AG04450 (cell line): ENCODE measurements at places on chromosomes 7 and 10. TPM values are rescaled to one million over a fixed set of nuclear protein-coding genes. Genes with fewer than 3 reads are reported as not detected.
A peak's percentile ranks its signal among the peaks of the same experiment; 100 is the strongest.

The CYP51A1 gene
- 9.1 and 12.3 TPM in 2 replicates for polyA plus RNA-seq

The EPDR1 gene
- 0.20 TPM in 1 of 2 replicates, not detected in the other for polyA plus RNA-seq

The C10orf53 gene
- polyA plus RNA-seq, result not detected in 2 replicates

The HOXA7 gene
- 5.1 and 5.3 TPM in 2 replicates for polyA plus RNA-seq

The INHBA gene
- 28.1 and 28.5 TPM in 2 replicates for polyA plus RNA-seq

The VSTM2A gene
- polyA plus RNA-seq, result not detected in 2 replicates

DNA sequence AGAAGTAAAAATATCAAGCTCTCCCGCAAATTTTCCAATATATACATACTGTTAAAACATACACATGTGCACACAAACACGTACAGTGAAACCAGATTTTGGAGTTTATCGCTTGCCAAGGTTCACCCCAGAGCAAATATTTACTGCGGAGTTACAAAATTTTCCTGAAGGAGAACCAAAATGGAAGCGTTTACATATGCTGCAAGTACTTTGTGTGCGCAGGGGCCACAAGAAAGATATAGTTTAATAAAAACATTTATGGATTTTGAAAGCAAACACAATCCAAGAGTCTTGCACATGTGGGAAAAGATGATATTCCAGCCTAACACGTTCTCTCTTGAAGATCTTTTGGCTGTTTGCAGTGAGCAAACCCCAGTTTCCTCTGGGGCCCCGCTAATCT lies 301.3 kb upstream of the NFE2L3 start:
- DNase-seq, result no peak

- DNase-seq, result no peak
These were observed 228.4 kb downstream of the FANK1 start for GRCh38 chr10:126124668-126125349.

DNA sequence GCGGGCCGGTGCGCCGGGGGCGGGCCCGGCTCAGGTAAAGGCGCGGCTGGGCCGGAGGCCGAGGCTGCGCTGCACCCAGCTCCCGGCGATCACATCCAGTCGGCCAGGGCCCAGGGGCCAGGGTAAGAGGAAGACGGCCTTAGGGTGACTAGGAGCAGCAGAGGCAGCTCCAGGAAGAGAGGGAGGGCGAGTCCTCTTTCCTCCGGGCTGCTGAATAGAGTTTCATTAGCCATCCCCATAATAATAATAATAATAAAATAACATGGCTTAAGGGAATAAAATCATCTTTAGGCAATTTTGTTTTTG lies 44.8 kb upstream of the CDK1 start:
- DNase-seq, result no peak

- peak; percentile 75 for DNase-seq
These were observed 23.2 kb downstream of the POR start for GRCh38 chr7:75937958-75938786.

- DNase-seq, result no peak
These were observed 271.3 kb upstream of the CNTNAP2 start for GRCh38 chr7:145845345-145845744.

DNA sequence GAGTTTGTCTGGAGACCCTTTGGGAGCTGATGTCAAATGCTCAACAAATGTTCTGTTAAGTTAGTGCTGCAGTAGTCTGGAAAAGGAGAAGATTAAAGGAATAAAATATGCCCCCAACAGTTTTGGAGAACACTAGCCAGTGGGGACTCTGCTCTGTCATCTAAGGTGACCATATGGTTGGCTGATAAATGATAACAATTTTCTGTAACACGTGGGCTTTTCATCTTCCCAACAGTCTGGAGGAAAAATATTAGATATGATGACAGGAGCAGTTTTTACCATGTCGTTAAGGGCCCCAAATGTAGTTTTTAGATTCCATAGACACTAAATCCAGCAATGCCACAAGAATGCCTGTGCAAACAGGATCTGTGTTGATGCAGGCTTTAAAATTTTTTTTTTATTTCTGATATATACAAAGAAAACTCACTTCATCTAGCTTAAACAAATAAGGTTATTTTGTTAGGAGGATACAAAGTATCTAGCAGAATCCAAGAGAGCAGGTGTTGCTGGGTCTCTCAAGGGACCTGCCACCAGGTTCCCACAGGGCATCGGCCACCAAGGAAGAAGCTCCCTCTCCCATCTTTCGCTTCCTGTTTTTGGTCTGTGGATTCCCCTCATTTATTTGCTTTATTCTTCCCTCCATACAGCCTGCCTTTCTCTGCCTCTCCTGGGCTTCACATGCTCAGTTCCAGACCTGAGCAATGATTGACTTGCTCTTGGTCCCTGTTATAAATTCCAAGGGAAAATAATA lies 6.2 kb upstream of the CFAP58 start:
- DNase-seq, result no peak

GRCh38 chr10:12699781-12700556 lies 301.5 kb downstream of the CCDC3 start:
- no peak for DNase-seq

GRCh38 chr10:10475812-10476211 lies 541.9 kb upstream of the CELF2 start:
- no peak for DNase-seq

DNA sequence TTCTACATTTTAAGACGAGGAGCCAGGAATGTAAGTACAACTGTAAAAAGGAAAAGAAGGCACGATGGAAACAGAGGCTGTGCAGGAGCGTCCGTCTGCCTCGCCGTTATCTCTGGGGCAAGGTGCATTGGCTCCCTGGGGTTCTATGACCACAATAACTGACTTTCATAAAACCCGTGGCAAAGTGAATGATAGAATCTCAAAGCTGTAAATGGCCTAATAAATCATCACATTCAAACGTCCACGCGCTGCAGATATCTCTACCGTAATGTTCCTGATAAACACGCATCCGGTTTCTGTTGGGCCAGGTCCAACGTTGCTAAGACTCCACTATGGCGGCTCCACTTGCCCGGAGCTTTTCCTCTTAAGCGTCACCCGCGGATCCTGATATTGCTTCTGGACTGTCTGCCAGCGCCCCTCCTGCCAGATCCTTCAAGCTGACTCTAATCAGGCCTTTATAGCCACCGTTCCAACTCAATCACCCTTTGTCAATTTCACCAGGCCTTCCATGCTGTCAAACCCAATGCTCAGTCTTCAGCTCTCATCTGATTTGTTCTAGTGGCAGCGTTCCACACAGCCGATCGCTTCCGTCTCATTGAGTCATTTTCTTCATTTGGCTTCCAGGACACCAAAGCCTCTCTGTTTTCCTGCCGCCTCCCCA lies 265.6 kb upstream of the FOXK1 start:
- DNase-seq, result no peak

DNA sequence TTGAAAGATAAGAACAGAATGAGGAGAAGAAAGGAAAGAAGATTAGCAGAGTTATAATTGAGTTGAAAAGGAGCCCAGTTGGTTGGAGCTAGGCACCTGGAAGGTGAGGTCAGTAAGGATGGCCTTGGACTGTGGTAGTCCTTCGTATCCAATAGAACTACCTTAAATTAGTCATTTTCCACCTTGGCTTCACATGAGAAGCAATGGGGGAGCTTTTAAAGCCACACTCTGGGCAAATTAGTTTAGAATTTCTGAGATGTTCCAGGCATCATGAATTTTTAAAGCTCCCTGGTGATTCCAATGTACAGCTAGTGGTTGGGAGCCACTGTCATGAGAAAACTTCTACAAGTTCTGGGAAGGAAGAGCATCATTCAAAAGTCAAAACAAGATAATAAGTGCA lies 27.3 kb upstream of the CYP3A5 start:
- DNase-seq, result no peak

DNA sequence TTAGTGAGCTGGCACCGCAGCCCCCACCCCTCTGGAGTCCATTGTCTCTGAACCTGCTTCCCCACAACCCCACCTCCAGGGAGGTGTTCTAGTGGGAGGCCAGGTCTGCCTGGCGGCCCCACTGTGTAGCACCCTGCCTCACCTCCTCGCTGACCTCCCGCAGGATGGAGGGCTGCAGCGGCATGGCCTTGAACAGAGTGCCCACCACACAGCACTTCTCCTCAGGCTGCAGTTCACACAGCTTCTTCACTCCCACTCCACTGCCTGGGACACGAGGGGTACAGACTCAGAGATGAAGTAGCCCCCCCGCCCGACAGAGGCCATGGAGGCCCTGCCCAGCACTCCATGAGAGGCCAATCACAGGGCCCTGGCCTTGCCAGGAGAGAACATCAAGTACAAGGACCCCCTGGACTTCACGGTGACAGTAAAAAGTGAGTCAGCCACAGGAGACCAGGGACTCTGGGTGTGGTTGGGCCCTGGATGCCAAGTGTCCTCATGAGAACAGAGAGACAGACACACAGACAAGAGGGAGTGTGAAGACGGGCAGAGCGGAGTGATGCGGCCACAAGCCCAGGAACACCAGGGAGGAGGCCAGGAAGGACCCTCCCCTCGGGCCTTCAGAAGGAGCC lies 5.4 kb downstream of the POLD2 start:
- no peak for DNase-seq

DNA sequence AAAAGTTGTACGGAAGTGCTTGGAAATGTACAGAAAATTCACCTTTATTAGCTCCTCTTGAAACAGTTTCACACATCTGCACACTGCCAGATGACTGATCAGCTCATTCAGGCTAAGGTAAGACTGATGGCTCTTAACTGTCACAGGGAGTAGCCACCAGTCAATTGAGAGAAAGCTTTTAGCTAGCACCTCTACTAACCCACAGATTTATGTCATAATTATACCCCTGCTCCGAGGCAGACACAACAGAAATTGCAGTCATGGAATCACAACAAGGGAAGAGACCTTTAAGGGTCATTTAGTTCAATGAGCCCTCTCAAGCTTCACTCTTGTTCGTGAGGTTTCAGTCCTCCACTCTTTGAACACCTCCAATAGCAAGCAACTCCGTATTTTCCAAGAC lies 235.4 kb downstream of the TRIL start:
- no peak for DNase-seq

- no peak for DNase-seq
These were observed 41.8 kb upstream of the FAM133B start for GRCh38 chr7:92631850-92632487.

GRCh38 chr10:103765981-103766380 lies 89.4 kb downstream of the SH3PXD2A start:
- DNase-seq, result no peak

- no peak for DNase-seq
These were observed 93.5 kb downstream of the FOXP2 start for GRCh38 chr7:114508086-114508485.

GRCh38 chr7:84998665-84999064 lies 188.2 kb downstream of the SEMA3D start:
- DNase-seq, result no peak

- DNase-seq, result no peak
These were observed 42.8 kb upstream of the NCAPG2 start for GRCh38 chr7:158747408-158747807.

- DNase-seq, result no peak
These were observed 269.0 kb downstream of the RPS24 start for GRCh38 chr10:78302739-78302988.
